ENCODE measurements at places on chromosomes 6 and 20. TPM values are rescaled to one million over a fixed set of nuclear protein-coding genes. Genes with fewer than 3 reads are reported as not detected.

DNA sequence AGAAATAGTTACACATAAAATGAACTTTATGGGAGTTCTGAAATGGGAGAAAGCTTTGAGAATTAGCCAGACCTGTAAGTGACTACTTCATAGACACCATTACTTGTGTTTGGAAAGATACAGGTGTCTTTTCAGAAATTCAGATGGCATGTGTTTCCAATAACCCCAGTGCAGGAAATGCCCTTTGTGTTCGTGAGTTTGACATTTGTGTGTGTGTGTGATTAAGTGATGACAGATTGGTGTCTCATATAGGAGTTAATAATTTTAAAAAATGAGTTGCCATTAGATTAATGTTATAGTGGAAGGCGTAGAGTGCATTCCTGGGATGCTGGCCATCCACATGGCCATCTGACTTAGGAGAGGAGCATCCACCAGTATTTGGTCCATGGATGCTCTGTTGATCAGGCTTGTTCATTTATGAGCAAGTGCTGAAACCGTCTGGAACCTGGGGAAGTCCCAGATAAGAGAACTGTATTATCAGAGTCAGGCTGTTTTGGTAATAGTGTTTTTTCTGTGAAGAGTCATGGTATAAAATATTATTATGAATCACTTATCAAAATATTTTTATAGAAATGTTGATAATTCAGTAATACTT lies 3.1 kb downstream of the STK4 start:
- no peak for DNase-seq

- no peak for DNase-seq
These were observed 57.4 kb downstream of the STMND1 start for GRCh38 chr6:17159240-17159639.

DNA sequence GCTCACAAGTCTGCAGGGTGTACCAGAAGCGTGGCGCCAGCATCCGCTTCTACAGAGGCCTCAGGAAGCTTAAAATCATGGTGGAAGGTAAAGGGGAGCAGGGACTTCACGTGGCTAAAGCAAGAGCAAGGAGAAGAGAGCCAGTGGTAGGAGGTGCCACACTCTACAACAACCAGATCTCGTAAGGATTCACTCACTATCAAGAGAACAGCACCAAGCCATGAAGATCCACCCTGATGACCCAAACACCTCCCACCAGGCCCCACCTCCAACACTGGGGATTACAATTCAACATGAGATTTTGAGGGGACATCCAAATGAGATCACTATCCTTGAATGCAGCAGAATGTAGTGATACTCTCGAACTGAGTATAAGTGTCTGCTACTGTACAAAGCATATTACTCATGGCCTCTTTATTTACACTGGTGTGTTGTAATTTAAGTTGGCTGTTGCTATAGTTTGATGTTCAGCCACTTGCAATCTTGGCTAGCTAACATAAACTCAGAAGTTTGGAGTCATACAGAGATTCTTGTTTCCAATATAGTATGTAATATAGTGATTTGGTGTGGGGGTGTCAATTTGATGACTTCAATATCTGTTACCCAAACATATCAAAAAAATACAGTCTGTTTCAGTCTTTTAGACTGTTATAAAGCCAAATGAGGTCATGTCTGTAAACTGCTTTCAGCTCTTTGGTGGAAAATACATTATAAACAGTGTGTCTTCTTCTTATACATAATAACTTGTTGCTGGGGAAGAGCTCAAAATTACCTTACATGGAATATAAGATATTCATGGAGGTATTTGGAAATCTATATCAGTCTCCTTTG lies 39.4 kb upstream of the MYLIP start:
- no peak for DNase-seq

Gene SMLR1
- not detected for total RNA-seq

DNA sequence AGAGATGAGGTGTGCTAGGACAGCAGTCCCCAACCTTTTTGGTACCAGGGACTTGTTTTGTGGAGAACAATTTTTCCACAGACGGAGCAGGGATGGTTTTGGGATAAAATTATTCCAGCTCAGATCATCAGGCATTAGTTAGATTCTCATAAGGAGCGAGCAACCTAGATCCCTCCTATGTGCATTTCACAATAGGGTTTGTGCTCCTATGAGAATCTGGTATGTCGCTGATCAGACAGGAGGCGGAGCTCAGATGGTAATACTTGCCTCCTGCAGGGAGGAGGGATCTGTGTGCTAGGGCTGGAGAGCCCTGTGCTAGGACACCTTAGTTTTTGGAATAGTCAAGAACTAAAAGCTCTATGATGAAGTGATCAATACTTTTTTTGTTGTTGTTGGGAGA lies 2.5 kb downstream of the SMIM13 start:
- no peak for DNase-seq

DNA sequence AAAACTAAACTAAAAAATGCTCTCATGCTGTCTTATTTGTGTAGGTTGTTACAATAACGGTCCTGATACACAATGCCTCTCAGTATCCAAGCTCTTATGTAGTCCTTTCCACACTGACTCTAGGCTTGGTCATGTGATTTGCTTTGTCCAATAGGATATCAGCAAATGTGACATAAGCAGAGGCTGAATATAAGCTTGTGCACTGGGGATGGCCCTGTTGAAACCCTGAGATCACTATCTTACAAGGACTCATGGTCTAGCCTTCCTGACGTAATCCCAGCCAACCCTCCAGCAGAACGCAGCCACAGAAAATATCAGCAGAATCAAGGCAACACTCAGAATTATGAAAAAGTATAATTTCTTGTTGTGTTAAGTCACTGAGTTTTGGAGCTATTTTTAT lies 145.1 kb upstream of the CCN2 start:
- DNase-seq, result no peak

DNA sequence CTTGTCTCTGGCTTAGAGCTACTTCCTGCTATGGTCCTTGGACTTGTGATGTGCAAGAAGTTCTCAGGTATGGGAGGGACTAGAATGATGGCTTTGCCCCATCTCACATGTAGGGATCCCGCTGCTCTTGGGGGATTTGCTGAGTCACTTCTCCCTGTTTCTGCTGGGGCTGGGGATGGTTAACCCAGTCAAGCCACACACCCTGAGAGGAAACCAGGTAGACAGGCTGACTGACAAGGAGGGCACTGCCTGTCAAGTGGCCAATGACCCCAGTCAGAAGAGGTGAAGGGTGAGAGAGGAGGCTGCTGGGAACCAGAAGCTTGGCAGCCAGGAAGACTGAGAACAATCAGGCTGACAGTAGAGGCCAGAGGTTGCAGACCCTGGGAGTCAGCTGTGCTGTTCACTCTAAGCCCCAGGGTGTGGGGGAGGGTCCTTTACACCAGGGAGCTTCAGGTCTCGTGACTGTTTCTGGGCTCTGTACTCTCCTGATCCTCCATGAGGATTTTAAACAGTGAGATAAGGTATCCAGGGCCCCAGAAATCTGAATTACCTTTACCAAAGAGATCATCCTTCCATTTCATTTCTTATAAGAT lies 34.6 kb downstream of the HLA-F start:
- DNase-seq, result no peak

DNA sequence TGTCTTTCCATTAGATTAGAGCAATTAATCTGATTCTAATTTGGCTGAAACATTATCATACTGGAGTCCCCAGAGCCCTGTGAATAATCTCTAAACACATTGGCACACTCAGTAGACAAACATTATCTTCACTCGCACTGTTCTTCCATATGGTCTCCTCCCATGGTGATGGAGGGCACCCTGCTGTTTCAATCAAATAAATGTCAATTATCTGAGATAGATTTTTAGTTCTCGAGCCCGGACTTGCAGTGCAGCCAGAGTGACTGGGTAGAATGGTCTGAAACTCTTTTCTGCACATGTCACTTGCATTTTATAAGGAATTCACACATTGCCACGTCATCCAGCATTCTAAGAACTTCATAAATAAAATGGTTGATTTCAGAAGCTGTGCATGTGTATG lies 90.6 kb upstream of the MAP3K7 start:
- DNase-seq, result no peak

DNA sequence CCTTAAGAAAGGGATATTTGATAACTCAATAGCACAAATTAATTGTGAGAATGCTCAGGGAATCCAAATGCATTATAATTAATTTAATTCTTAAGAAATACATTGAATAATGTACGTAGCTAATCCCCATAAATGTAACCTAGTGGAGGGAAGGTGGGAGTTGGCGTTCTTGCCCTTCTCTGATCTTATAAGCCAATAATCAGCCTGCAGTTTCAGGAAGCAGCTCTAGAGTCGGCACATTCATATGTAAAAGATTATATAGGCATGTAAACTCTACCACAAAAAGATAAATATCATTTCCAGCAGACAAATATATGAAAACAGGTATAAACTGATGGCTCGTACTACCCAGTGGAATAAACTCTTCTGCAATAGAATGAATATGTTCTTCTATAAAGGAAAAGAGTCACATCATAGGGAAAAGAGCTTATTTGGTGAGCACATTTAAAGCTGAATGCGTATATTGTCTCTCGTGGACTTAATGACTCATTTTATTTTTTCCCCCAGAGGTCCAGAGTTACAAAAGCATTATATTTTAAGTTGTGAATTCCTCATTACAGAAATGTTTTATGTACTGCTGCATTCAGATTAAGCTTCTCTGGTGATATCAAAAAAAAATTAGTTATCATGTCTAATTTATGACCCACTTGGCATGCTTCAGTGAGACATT lies 112.2 kb downstream of the TFAP2A start:
- no peak for DNase-seq

Gene ALDH5A1
- total RNA-seq, result 5.0 TPM

Gene RAD21L1
- not detected for total RNA-seq

Gene SIRPB2
- total RNA-seq, result 8.2 TPM

- DNase-seq, result no peak
These were observed 203.6 kb upstream of the TBX18 start for GRCh38 chr6:84967965-84968364.

DNA sequence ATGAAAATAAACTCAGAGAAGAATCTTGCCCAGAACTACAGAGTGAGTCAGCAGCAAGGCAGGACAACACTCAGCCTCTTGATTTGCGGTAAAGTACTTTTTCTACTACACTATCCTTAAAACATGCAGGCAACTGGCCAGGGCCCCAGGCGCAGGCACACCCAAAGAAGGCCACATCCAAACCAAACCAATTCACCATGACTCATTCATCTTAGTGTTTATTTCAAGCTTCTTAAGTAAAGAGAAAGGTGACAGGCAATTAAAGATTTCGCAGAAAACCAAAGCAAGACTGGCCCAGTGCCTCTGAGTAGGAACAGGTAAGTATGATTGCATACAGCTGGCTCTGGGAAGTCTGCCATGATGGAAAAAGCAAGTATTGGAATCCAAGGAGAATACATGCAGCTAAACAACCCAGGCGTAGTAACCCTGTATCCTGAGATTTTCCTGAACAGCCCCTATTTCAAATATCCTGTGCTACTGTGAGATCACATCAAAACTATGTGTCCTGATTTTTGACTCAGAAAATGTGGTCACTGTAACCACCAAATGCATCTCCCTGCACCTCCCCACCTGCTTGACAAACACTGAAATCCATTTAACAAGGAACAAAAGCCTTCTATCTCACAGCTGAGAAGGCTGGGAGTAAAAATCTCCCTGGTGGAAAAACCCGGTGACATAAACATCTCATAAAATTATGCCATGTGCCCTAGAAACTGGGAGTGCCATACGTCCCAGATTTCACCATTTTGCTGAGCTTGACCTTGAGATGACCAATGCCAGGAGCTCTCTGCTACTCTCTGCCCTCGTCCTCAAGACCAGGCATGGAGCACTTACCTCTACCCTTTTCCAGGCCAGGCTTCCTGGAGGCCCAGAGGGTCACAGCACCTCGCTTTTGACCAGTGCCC lies 12.4 kb downstream of the WFDC3 start:
- peak; percentile 98 for DNase-seq

DNA sequence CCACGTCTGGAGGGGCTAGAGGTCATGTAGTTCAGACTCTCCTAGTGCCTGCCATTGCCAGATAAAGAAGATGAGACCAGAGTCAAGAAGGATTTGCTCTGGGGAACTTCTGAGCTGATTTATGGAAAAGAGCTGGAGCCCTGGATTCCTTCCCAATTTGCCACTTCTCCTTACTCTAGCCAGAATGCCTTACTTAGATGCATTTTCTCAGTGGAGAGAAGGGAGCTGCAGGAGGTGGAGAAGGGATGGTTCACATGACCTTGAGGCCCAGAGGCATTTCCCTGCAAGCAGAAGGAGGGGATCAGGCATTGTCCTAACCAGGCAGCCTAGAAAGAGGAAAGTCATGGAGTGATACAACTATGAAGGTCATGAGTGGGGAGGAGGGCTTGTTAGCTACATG lies 122.2 kb downstream of the UNC5CL start:
- DNase-seq, result no peak

DNA sequence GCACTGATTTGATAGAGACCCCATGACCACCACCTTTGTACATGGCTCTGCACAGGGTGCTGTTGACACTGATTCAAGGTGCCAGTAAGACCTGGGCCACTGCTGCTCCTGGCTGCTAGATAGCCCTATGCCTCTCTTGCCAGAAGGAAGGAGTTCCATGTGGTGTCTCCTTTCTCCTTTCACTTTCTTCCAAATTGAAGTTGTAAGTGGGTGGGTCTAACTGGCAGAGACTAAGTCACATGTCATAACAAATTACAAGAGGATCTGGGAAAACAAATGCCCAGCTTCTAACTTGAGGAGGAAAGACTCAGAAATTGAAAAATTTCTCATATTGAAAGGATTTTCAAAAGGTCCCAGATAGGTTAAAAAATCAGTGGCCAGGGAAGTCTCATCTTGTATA lies 116.8 kb downstream of the TFAP2B start:
- no peak for DNase-seq

DNA sequence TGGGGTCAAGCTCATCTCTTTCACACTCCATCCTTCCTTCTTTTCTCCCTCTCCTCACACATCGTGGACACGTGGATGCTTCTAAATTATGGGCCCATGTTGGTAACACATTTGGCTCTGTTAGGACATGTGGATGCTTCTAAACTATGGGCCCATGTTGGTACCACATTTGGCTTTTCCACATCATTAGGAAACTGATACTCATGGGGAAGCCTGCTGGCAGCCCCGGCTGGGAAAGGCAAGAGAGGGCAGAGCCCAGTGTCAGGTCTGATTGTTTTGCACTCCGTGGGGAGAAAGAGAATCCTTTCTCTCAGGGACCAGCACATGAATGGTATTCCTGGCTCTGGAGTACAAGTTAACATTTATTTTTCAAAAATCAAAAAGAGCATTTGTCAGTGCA lies 4.0 kb upstream of the CST1 start:
- DNase-seq, result no peak

Gene TSBP1
- total RNA-seq, result not detected

Gene PGC
- total RNA-seq, result not detected

GRCh38 chr6:169425628-169426370 lies 172.2 kb upstream of the THBS2 start:
- DNase-seq, result no peak

Gene UST
- 23.8 TPM for total RNA-seq

DNA sequence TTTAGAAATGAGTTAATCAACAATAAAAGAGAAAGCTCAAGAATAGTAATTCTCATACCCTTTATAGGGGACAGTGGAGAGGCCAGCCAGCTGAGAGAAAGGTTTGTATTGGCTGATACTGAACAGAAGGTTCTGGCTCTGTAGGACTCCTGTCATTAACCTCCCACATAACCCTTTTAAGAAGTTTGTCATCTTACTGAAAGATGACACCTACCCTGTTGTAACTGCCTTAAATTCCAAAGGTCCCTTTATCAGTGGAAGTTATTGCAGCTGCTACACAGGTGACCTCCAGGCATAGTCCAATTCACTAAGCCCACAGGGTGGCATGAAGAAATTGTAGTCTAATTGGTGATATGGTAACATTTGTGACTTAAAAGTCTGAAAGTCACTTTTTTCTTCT lies 790.1 kb downstream of the TENT5A start:
- DNase-seq, result no peak

Data from sigmoid colon (tissue), 7 donors.